IPS DF 6.9 (cell line): ENCODE measurements at places on chromosomes 7 and 10.

GRCh38 chr10:23777153-23777552 is 338.3 kb downstream of the OTUD1 start:
- no peak overlapping the region for H3K27ac ChIP-seq

DNA sequence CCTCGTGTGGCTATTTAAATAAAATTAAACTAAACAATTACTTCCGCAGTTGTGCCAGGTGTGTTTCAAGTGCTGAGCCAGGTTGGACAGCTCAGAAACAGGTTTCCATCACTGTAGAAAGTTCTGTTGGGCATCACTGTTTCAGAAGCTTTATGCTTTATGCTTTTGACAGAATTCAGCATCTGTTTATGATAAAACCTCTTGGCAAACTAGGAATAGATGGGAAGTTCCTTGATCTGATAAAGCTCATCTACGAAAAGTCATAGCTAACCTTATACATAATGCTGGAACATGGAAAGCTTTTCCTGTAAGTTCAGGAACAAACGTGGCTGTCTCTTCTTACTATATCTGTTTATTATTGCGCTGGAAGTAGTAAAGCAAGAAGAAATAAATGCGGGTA is 143.4 kb downstream of the DOCK1 start:
- no peaks in the 10 kb centered on the region; the same call in 1 of the 2 replicates for H3K36me3 ChIP-seq
- H3K27ac ChIP-seq: no peak overlapping the region
- no peak overlapping the region for H3K4me3 ChIP-seq
- no peaks in the 10 kb centered on the region for H3K27me3 ChIP-seq
- no peak for DNase-seq
- no peaks in the 10 kb centered on the region for H3K4me1 ChIP-seq

GRCh38 chr7:30974605-30975255 is 11.0 kb downstream of the GHRHR start:
- H3K4me3 ChIP-seq: no peak overlapping the region
- H3K27me3 ChIP-seq: no peaks in the 10 kb centered on the region
- H3K4me1 ChIP-seq: peaks cover 3% of the 10 kb centered on the region; the same call in 1 of the 2 replicates
- H3K27ac ChIP-seq: no peak overlapping the region
- peak; percentile 54 for DNase-seq

DNA sequence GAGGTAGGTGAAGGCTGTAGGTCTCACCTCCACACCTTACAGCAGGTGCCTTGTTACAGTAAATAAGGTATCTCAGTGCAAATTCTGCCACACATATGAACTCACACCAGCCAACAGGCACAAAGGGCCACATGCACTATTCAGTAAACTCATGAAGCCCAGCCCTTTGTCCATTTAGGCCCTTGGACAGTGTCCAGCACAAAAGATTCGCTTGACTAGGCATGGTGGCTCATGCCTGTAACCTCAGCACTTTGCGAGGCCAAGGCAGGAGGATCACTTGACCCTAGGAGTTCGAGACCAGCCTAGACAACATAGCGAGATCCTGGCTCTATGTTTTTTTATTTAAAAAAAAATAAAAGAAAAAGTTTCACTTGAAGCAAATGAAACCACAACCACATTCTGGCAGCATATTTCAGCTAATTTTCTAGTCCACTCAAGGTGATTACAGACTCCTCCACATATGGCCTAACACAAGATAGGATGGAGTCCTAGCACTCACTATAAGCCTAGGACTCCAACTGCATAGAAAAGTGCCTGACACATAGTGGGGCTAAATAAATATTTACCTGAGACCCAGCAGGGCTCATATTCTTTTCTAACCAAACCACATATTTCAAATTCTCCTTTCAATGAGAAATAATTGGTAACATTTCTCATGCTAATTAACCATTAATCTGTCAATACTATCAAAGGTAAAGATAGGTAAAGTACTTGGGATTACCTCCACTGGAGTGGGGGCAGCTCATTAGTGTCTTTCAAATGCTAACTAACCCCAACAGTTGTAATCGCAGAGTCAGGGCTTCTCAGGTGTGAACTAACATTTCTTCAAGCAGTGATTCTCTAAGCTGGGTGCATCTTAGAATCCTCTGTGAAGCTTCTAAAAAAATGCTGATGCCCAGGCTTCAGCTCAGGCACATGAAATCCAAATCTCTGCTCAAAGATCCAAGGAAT is 4.5 kb upstream of the ANKRD1 start:
- peak; percentile 85 for DNase-seq
- H3K27ac ChIP-seq: no peak overlapping the region
- H3K27me3 ChIP-seq: peaks cover 73% of the 10 kb centered on the region
- H3K4me3 ChIP-seq: no peak overlapping the region
- no peaks in the 10 kb centered on the region for H3K36me3 ChIP-seq
- peaks cover 1% of the 10 kb centered on the region for H3K4me1 ChIP-seq

- DNase-seq: no peak
- no peak overlapping the region for H3K27ac ChIP-seq
- H3K4me3 ChIP-seq: no peak overlapping the region
Observed at GRCh38 chr10:126468876-126469643, 80.8 kb upstream of the ADAM12 start.

- no peak overlapping the region for H3K27ac ChIP-seq
- no peak for DNase-seq
- H3K4me3 ChIP-seq: no peak overlapping the region
Observed at GRCh38 chr10:103645141-103646054, 151.9 kb downstream of the NEURL1 start.

- no peaks in the 10 kb centered on the region for H3K27me3 ChIP-seq
- H3K4me3 ChIP-seq: no peak overlapping the region
- no peaks in the 10 kb centered on the region for H3K36me3 ChIP-seq
- no peak overlapping the region for H3K27ac ChIP-seq
- DNase-seq: no peak
Observed at GRCh38 chr10:89574368-89574767, 39.0 kb upstream of the SLC16A12 start.

- no peaks in the 10 kb centered on the region; the same call in 1 of the 2 replicates for H3K36me3 ChIP-seq
- no peak for DNase-seq
- no peak overlapping the region for H3K27ac ChIP-seq
- no peaks in the 10 kb centered on the region for H3K27me3 ChIP-seq
- H3K4me3 ChIP-seq: no peak overlapping the region
- peaks cover 6% of the 10 kb centered on the region for H3K4me1 ChIP-seq
Observed at GRCh38 chr7:418636-419280, 100.9 kb downstream of the PDGFA start.

DNA sequence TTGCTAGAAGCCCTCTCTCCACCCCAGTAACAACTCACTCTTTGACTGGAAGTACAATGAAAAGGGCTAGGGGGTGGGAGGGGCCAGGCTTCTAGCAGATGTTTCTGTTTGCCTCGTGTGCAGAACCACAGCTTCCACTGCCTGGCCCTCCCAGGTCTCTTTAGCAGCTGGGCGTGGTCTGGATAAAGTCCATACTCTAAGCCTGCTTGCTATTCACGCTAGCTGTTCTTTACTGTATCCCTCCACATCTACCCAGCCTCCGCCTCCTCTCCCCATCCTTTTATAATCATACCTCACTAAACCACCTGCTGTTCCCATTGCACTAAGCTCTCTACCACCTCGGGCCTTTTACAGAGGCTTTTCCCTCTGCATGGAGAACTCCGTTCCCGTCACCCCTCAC is 288.8 kb downstream of the CAMK1D start:
- H3K36me3 ChIP-seq: no peaks in the 10 kb centered on the region
- H3K4me3 ChIP-seq: no peak overlapping the region
- no peaks in the 10 kb centered on the region for H3K27me3 ChIP-seq
- no peak for DNase-seq
- H3K4me1 ChIP-seq: peaks cover 3% of the 10 kb centered on the region; the same call in 1 of the 2 replicates

DNA sequence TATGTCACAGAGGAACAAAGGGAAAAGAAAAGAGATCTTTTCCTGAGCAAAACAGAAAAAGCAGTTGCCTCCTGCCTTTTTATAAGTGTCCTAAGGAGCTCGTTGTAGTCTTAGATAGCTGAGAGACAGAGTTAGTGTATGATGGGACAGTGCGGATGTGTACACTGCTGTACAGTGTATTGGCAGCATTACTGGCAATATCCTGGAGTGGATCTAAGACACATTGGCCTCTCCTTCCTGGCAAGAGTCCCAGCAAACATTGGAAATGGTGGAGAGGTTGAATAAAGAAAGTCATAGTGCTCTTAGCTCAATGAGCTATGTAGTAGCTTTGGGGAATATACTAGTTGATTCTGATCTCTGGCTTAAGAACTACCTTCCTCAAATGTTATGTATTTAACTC is 22.7 kb downstream of the GARS1 start:
- no peaks in the 10 kb centered on the region for H3K27me3 ChIP-seq
- DNase-seq: no peak
- no peak overlapping the region for H3K4me3 ChIP-seq
- no peaks in the 10 kb centered on the region for H3K4me1 ChIP-seq

GRCh38 chr10:70109064-70109729 is 23.4 kb downstream of the AIFM2 start:
- no peaks in the 10 kb centered on the region for H3K36me3 ChIP-seq
- H3K27me3 ChIP-seq: no peaks in the 10 kb centered on the region
- H3K4me1 ChIP-seq: no peaks in the 10 kb centered on the region

DNA sequence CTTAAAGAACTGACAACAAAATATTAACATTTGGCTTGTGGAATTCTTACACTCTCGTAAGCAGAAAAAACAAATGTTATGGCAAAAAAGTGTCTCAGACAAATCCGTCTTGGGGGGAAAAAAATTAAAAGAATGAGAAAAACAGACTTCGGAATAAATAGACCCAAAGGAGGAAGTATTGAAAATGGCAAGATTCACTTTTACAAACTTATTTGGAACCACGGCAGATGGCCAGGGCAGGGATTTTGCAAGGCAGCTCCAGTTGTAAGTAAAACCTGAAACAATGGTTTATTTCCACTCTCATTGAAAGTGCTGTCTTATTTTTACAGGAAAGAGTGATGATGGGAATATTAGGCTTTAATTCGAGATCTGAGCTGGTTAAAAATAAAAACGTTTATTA is 1.5 kb upstream of the ZNF438 start:
- no peaks in the 10 kb centered on the region for H3K36me3 ChIP-seq
- H3K27me3 ChIP-seq: no peaks in the 10 kb centered on the region
- no peak overlapping the region for H3K27ac ChIP-seq
- no peak for DNase-seq
- H3K4me1 ChIP-seq: peaks cover 1% of the 10 kb centered on the region; the same call in 1 of the 2 replicates
- H3K4me3 ChIP-seq: no peak overlapping the region

- no peak for DNase-seq
- H3K4me3 ChIP-seq: no peak overlapping the region
- no peaks in the 10 kb centered on the region for H3K36me3 ChIP-seq
- no peak overlapping the region for H3K27ac ChIP-seq
- H3K27me3 ChIP-seq: no peaks in the 10 kb centered on the region
Observed at GRCh38 chr10:117457071-117457810, 82.0 kb upstream of the PDZD8 start.

- H3K4me1 ChIP-seq: no peaks in the 10 kb centered on the region
- no peaks in the 10 kb centered on the region for H3K27me3 ChIP-seq
- no peak overlapping the region for H3K4me3 ChIP-seq
- no peak for DNase-seq
Observed at GRCh38 chr10:94052866-94053791, 59.4 kb downstream of the PLCE1 start.

GRCh38 chr10:69826094-69826493 is 24.4 kb downstream of the COL13A1 start:
- no peak overlapping the region for H3K4me3 ChIP-seq
- DNase-seq: no peak
- no peak overlapping the region for H3K27ac ChIP-seq
- H3K36me3 ChIP-seq: no peaks in the 10 kb centered on the region
- H3K27me3 ChIP-seq: no peaks in the 10 kb centered on the region
- peaks cover 6% of the 10 kb centered on the region; the same call in 1 of the 2 replicates for H3K4me1 ChIP-seq

GRCh38 chr7:155764438-155764793 is 47.8 kb downstream of the SHH start:
- DNase-seq: no peak
- no peak overlapping the region for H3K27ac ChIP-seq
- no peaks in the 10 kb centered on the region for H3K4me1 ChIP-seq
- H3K27me3 ChIP-seq: no peaks in the 10 kb centered on the region
- peaks cover 10% of the 10 kb centered on the region for H3K36me3 ChIP-seq
- H3K4me3 ChIP-seq: no peak overlapping the region

DNA sequence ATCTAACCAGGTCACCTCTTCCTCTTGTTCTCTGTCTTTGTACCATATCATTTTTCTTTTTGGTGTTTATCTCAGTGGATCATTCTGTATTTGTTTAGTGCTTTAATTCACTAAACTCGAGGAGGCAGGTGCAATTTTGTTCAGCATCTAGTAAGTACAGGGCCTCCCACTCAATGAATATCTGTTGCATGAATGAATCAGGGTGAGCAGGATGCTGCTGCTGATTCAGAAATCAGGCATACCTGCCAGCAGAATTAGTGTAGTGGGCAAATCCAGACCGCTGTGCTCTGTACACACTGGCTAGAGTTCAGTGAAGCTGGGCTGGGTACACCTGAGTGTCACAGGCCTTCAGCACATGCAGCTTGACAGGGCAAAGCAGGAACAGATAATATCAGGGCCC is 511.9 kb downstream of the SUGCT start:
- no peak overlapping the region for H3K4me3 ChIP-seq
- no peak overlapping the region for H3K27ac ChIP-seq
- H3K27me3 ChIP-seq: no peaks in the 10 kb centered on the region
- H3K4me1 ChIP-seq: no peaks in the 10 kb centered on the region
- no peak for DNase-seq

- no peak overlapping the region for H3K27ac ChIP-seq
- DNase-seq: no peak
- no peaks in the 10 kb centered on the region for H3K27me3 ChIP-seq
- H3K36me3 ChIP-seq: peaks cover 6% of the 10 kb centered on the region; the same call in 1 of the 2 replicates
- H3K4me3 ChIP-seq: no peak overlapping the region
Observed at GRCh38 chr7:102444961-102445673, 11.7 kb downstream of the ORAI2 start.

GRCh38 chr7:16801111-16801542 is 3.7 kb downstream of the AGR2 start:
- no peaks in the 10 kb centered on the region for H3K36me3 ChIP-seq
- H3K4me3 ChIP-seq: no peak overlapping the region
- DNase-seq: no peak
- no peak overlapping the region for H3K27ac ChIP-seq
- no peaks in the 10 kb centered on the region for H3K4me1 ChIP-seq
- no peaks in the 10 kb centered on the region for H3K27me3 ChIP-seq

DNA sequence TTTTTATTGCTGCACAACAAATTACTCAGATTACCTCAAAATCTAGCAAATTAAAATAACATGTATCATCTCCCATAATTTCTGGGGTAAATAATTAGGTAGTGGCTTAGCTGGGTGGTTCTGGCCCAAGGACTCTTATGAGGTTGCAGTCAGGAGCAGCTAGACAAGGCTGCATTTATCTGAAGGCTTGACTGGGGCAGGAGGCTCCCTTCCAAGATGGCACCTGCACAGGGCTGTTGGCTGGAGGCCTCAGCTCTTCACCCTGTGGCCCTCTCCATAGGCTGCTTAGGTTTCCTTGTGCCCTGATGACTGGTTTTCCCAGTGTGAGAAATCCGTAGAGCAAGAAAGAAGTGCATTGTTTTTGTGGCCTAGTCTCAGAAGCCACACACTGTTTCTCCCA is 34.7 kb upstream of the ELFN1 start:
- H3K27me3 ChIP-seq: no peaks in the 10 kb centered on the region
- no peak overlapping the region for H3K27ac ChIP-seq
- H3K4me1 ChIP-seq: 0 out of 2 replicates have a peak, but pooled peaks cover 1% of the 10 kb centered on the region
- H3K36me3 ChIP-seq: no peaks in the 10 kb centered on the region
- DNase-seq: no peak
